Activated T-helper 1 cell treated with anti-CD3 and anti-CD28 coated beads, Interleukin-2, amount 50 U/mL, for 16 hours (primary cell): ENCODE measurements at places on chromosomes 7 and 10.

DNA sequence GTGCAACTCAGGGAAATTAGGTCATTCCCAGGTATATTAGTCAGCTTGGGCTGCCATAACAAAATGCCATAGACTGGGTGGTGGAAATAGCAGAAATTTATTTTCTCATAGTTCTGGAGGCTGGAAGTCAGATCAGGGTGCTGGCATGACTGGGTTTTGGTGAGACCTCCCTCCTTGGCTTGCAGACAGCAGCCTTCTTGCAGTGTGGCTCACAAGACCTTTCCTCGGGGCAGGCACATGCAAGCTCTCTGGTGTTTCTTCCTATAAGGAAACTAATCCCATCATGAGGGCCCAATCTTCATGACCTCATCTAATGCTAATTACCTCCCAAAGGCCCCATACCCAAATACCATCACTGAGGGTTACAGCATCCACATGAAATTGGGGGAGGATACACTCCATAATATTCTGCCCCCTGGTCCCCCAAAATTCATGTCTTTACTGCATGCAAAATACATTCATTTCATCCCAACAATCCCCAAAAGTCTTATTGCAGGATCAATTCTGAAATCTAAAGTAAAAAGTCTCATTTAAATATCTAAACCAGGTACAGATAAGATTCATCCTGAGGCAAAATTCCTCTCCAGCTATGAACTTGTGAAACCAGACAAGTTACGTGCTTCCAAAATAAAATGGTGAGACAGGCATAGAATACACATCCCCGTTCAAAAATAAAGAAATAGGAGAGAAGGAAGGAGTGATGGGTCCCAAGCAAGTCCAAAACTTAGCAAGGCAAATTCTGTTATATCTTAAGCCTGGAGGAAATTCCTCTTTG lies 17.4 kb upstream of the CBLL1 start:
- DNase-seq, result no peak

DNA sequence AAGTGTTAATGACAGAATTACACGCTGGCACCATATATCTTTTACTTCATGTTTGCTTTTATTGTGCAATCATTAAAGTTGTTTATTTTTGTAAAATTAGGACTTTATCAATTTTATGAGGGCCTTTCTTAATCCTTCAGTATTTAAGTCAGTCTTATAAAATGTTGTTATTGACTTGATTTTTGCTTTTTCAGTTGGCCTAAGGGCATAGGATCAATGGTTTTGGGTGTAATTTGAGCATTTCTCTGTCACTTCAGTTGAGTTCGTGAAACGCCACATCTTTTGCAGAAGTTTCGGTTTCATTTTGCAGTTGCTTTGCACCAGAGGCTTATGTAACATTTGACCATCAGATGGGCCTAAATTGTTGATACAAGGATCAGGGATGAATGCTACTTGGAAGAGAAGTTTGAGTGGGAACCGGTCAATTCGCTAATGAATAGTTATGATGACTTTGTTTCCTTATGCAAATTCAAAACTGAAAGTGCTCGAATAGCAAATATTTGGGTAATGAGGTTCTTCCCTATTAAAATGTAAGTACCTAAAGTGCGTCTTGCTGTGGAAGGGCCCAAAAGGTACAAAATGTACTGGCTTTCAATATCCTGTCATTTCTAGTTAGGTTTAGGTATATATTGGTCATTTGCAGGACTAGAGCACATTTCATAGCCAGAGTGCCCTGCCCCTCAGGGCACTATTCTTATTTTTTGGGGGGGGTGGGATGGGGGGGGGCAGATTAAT lies 340.9 kb downstream of the LRMDA start:
- no peak for DNase-seq

- no peak for DNase-seq
Observed at GRCh38 chr10:59711871-59712494, 2.3 kb upstream of the SLC16A9 start.

DNA sequence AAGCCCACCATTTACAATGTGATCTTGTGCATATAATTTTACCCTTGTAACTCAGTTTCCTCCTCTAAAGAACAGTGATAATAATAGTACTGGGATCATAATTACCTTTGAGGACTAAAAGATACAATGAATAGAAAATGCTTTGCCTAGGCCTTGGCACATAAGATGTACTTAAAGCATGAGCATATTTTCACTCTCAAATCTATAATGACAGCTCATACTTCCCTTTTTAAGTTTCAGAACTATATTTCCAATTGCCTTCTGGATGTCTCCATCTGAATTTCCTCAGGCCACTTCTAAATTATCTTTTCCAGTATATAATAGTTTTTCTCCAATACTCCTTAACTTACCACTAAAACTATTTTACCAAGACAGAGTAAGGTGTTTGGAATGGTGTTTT lies 13.3 kb upstream of the ITGB8 start:
- DNase-seq, result no peak

- DNase-seq, result no peak
Observed at GRCh38 chr7:40996233-40996677, 706.6 kb downstream of the INHBA start.

DNA sequence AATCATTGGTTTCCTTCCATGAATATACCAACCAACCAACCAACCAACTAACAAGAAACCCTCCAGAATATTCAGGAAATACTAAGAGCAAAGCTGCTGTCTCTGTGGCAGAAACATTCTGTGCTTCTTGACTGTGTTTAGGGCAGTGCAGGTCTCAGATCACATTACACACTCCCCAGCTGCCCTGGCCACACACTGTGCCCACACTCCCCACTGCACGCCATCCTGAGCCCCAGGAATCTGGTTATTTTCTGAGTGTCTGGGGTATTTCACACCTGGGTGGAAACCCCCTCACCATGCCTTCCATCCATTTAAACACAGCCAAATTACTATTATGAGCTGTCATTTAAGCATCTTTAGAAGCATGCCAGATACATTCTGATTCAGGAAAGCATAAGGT lies 183.7 kb upstream of the ANK3 start:
- no peak for DNase-seq

DNA sequence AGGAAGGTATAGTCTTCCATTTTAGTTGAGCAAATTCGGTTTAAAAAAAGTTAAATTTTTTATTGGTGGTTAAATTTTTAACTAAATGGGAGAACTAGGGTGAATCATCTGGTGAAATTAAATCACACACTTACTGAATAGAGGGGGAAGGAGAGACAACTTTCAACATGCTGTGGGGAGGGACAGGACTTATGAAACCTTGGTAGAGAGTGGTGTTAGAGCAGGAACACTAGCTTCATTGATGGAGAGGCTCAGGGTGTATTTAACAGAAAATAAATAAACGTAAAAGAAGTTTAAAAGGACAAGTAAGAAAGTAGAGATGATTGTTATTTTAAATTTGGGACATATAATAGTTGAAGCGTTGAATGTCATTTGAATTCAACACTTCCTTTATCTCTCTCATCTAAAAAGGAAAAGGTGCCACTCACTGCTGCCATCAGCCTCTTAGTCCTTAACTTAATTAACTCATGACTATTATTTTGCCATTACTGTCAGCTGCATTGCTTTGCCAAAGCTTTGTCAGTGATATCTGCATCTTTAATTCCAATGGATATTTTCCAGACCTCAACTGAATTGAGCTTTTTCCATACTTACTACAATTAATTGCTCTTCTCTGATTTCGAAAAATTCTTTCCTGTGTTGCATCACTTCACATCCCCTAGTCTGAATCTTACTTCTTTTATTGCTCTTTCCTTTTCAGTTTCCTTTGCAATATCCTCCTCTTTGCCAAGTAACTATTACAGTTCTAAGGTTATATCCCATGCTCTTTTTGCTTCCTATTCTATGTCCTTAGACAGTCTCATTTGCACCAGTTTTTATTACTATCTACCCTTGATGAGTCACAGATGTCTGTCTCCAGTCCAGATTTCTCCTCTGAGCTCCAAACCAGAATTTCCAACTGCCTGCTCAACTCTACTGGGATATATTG lies 71.7 kb downstream of the GNAT3 start:
- DNase-seq, result no peak

- DNase-seq, result no peak
Observed at GRCh38 chr7:130667593-130668257, 823 bp downstream of the COPG2 start.

GRCh38 chr7:2870471-2870931 lies 26.4 kb upstream of the GNA12 start:
- no peak for DNase-seq

DNA sequence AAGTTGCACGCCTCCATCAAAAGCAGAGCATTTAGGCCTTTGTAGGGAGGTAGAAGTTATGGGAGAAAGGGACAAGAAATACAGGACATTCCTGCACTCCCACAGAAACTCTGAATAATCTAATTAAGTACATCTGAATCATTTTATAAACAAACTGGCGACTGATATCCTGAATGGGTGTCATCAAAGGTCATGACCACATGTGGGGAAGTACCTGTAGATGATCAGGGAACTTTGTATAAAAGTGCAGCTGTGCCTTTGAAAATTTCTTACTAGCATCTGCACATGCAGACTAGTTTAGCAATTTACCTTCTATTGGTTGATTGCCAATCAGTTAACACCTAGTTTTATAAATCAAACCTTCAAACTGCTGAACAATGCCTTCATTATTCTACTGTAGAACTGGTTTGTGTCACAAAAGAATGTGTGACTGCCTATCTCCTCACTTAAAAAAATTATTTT lies 17.1 kb downstream of the STEAP4 start:
- DNase-seq, result no peak

DNA sequence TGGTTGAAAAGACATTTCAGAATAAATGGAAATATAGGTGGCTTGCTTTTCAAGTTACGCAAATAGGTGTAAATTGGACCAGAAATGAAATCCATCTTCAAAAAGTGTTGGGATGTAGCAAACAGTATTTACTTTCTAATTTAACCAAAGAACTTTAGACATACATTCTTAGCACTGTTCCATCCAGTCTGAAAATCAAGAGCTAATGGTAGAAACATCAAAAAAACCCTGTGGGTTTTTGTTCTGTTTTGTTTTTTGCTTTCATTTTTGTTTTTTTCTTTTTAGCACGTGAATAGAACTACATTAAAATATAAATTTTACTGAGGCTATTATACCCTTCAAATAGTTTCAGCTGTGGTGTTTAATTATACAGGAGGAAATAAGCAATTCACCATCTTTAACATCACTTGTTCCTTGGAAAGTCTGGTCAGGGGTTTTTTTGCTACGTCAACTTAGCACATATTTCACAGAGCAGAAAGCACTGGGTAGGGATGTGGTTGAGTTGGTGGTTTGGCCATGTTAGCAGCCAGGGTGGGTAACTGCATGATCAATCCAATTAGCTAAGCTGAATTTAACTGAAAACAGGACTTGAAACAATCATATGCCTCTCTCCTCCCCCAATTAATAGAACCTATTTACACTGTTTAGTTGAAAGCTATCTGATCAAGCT lies 275.4 kb upstream of the PFKP start:
- no peak for DNase-seq

- no peak for DNase-seq
Observed at GRCh38 chr10:106819490-106819889, 345.0 kb downstream of the SORCS1 start.

- DNase-seq, result no peak
Observed at GRCh38 chr10:30036811-30037210, 22.6 kb downstream of the JCAD start.

GRCh38 chr7:48512892-48513291 lies 341.6 kb downstream of the ABCA13 start:
- DNase-seq, result no peak

DNA sequence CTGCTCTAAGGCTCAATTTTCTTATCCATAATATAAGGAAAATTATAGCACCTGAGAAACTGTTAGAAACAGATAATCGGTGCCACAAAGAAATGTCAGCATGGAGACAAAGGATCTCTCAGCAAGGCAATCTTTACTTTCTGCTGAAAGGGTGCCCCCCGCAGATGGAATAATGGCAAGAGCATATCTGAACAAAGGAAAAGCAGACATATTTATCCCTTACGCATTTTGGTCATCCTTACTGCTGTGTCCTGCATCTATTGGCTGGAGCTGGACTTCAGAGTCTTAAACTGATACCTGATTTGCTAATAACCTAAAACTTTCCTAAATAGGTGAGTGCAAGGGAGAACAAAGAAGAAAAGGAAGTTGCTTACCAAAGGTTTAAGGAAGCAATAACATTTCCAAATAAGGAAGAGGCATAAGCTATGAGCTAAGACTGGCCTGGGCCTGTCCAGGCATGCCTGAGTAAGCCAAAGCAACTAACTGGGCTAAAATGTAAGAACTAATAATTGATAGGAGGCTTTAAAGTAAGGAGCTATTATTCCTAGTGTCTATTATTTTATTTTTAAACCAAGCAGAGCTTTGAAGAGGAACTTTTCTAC lies 39.6 kb upstream of the ELMO1 start:
- DNase-seq, result no peak

GRCh38 chr7:22363756-22364422 lies 6.9 kb upstream of the RAPGEF5 start:
- no peak for DNase-seq

DNA sequence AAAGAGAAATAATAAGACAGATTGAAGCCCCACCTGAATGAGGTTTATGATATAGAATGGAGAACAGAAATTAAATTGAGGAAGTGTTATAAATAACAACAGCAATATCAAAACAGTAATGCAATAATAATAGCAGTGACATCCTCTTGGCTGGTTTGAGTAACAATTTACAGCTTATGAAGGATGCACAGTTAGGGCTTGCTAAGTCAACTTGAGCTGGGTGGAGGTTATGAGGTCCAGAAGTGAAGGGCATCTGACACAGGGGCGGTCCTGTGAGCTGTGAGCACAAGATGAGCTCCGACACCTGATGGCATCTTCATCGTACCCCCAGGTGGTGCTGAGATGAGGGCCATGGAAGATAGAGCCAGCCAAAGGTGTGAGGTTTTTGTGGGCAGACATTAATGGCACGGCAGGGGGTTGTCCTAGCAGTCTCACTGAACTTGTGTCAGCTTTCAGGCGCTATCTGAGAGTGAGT lies 30.5 kb downstream of the ARHGAP22 start:
- DNase-seq, result no peak

- no peak for DNase-seq
Observed at GRCh38 chr10:71038091-71038633, 149.8 kb upstream of the PCBD1 start.

- DNase-seq, result no peak
Observed at GRCh38 chr7:150845421-150845861, 6.9 kb upstream of the AOC1 start.

DNA sequence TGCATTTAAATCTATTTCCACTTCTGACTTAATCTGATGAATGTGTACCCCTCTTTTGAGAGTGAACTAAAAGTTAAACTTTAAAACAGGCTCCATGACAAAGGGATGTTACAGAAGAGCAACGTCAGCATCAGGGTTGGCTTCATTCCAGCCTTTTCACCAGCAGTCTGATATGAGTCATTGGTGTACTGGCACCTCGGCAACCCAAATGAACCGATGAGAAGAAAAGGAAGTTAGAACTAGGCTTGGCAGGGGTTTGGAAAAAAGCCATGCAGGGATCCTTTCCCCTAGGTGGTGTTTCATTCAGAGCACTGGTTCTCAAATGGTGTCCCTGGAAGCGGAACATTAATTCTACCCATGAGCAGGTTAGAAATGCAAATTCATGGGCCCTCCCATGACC lies 53.6 kb downstream of the SEC61G start:
- DNase-seq, result no peak

DNA sequence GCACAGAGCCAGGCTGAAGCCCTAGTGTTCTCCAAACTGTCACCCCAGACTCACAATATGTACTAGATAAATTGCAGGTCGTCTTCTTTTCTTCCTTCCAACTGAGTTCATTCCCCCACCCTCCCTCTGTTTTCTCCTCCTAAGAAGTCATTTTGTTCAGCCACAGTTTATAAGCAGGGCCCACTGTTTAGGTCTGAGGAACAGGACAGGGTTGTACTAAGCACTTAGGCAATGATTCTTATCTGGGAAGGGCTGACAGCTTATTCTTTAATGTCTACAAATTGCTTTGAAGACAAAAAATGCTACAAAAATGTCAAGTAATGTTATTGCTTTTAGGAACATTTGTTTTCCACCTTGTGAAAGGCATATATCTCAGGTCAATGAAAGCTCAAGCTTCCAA lies 59.1 kb downstream of the CDC123 start:
- no peak for DNase-seq
